ENCODE measurements at places on chromosomes 1 and 21. TPM values are rescaled to one million over a fixed set of nuclear protein-coding genes. Genes with fewer than 3 reads are reported as not detected.

The CCDC185 gene
- total RNA-seq: not detected

The KPRP gene
- not detected for total RNA-seq

The KIF26B gene
- total RNA-seq: 0.15 TPM

The CYP4X1 gene
- 0.33 TPM for total RNA-seq

The AGRN gene
- 115 TPM for total RNA-seq
